ENCODE measurements at places on chromosomes 2 and 18. TPM values are rescaled to one million over a fixed set of nuclear protein-coding genes. Genes with fewer than 3 reads are reported as not detected.

Gene GALR1
- total RNA-seq: 0.17 TPM

Gene TLX2
- not detected for total RNA-seq

Gene TSPYL6
- total RNA-seq: not detected

Gene CRYGD
- total RNA-seq: 5.5 TPM

Gene CYS1
- 0.63 TPM for total RNA-seq

Gene CELF4
- 3.7 TPM for total RNA-seq

Gene TSGA10
- 1.1 TPM for total RNA-seq

Gene ATP6V1C2
- 0.42 TPM for total RNA-seq

Measured in H7 (cell line).